HCT116 (cell line): ENCODE measurements at places on chromosomes 3 and 15.

DNA sequence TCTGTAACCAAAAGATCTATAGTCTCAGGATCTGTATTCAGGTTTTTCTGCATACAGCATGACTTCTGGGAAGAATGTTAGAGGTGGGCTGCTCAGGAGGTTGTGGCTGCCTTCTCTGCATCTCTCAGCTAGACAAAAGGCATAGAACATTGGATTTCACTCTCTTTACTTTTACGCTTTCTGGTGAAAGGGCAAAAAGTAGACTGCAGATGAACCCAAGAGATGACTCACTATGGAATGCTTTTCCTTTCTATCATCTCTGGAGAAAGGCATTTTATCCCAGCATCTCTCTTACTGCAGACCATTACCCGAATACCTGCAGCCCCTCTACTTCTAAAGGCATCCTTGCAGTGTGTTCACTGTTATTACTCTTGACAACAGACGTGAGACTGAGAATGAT lies 222.2 kb downstream of the WNT5A start:
- no peak for DNase-seq

- peak; percentile 75 for DNase-seq
Measured at GRCh38 chr3:111585217-111585616, 9.9 kb downstream of the ZBED2 start.

GRCh38 chr3:162769564-162769963 lies 1273.0 kb downstream of the OTOL1 start:
- no peak for DNase-seq

GRCh38 chr3:117892431-117892841 lies 1142.2 kb downstream of the IGSF11 start:
- no peak for DNase-seq

DNA sequence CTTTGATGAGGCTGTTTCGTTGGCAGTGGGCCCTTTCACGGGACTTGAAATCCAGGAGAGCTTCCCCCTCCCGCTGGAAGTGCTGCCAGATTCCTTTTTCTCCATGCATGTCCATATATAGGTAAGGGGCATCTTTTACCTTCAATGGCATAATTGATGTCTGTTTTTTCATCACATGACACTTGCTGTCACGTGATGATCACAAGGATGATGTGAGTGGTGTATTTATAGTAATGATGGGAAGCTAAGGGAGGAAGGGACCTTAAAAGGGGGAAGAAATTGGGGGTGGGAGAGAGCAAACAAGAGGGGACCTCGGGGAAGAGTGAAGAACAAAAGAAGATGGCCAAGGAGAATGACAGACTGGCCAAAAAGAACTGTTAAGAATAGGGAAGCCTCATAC lies 11.3 kb upstream of the SUSD5 start:
- no peak for DNase-seq

- no peak for DNase-seq
Measured at GRCh38 chr3:57793737-57794187, 37.7 kb downstream of the SLMAP start.

- no peak for DNase-seq
Measured at GRCh38 chr15:89829616-89830440, 15.2 kb upstream of the ANPEP start.
